ENCODE measurements at places on chromosomes 7 and 10.

DNA sequence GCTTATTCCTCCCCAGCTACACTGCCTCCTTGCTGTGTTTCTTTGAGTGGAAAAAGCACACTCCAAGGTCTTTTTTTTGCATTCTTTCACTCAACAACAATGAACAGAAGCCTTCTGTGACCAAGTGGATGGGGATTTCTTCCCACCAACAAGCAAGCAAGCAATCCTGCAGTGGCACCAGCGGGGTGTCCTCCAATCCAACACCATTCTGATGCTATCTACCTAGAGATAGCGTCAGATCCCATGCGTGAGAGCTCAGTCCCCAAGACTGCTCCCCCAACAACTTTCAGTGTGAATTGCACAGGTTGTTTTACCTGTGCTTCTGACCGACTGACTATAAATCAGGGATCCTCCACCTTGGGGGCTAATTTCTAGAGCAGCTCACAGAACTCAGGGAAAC is 311.0 kb upstream of the PODXL start:
- no peak for DNase-seq

DNA sequence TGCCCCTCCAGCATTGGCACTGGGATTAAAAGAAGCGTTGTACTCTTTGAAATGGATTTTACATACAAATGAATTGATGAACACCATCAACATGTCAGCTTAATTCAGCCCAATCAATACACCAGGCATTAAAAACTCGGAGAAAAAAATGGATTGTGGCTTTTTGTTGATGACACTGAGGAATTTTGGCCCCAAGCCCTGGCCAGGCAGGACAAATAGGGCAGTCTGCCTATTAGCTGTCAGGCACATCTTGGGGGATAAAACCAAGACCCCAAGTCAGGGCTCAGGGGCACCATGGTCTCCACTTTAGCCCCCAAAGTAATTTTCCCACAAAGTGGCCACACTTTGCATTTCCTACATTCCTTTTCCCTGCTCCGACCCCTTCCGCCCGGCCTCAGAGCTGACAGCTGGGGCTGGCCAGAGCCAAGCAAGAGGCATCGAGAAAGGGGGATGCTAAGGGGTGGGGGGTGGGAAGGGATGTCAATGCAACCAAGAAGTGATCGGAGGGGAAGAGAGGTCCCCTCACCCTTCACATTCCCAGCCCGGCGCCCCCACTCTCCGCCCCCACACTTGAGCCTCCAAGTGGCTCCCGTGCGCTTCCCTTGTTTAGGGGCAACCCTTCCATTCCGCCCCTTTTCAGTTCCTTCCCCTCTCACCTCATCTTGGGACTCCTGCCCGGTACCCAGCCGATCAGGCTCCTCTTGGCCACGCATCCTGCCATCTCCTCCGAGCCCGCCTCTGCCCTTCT is 711 bp downstream of the HIP1 start:
- DNase-seq = no peak

DNA sequence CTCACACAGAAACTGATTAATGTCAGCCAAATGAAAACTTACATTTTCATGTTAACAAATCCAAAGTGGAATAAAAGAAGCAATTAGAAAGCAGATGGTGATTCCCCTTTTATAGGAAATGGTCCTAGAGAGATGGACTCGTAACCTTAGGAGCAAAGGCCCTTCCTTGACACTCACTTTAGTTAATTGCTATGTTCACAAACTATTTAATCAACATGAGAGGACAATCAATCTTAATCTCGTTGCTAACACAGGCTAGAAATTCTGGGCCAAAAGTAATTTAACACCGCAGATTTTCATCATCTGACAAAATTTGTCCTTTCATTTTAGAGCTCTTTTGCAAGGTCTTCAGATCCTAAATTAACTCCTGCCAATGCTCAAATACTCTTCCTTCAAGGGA is 64.0 kb upstream of the DNAJB12 start:
- no peak for DNase-seq

- DNase-seq = no peak
Observed at GRCh38 chr10:68792115-68792514, 35.2 kb upstream of the STOX1 start.

DNA sequence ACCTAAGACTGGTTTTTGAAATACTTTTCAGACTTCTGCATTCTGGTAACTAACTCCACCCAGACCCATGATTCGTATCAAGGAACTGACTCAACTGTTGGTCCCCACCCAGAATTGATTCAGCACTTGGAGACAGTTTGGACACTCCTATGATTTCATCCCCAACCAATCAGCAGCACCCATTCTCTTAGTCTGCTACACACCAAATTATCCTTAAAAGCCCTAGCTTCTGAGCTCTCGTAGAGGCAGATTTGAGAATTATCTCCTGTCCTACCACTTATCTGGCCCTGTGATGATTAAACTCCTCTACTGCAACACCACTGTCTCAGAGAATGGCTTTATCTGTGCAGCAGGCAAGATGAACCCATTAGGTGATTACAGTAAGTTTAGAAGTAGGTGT is 7.7 kb upstream of the GSTO1 start:
- DNase-seq = no peak

DNA sequence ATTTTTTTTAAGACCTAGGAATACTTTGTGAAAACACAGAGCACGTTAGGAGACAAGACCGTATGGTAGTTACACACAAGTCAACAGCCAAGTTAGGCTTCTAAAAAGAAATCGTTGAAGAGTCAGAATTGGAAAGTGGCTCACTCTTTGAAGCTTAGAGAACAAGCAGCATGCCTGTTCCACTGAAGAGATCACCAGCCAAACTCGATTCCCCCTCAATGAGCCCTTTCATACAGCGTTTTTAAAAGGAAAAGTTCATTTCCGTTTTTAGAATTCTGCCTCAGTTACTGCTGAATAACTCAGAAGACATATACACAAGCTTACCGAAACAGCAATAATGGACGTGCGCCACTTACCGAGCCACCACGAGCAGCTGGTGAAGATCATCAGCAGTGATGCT is 41.0 kb downstream of the MCMBP start:
- no peak for DNase-seq

GRCh38 chr7:128939075-128939860 is 1.5 kb downstream of the IRF5 start:
- no peak for DNase-seq

- no peak for DNase-seq
Observed at GRCh38 chr10:5978230-5978489, 817 bp upstream of the IL15RA start.

DNA sequence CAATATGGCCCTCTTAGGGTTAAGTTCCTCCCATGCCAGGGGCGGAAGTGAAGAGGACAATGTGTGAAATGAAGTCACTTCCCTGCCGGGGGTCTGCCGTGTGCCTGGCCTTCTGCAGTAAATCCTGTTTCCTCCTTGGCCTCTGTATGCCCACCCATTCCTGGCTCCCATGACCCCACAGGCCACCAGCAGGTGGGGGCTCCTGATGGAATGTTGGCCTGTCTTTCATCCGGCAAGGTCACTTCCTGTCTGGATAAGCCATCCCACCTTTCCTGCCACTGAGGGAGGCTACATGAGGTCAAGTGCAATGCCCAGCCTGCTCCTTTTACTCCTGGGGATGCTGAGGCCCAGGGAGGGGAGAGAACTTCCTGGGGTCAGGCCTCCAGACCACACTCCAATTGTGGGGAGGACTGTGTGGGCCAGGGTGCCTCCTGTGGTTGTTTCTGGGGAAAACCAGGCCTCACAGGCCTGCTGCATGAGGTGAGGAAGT is 22.3 kb downstream of the PALD1 start:
- no peak for DNase-seq

- no peak for DNase-seq
Observed at GRCh38 chr7:80450621-80451308, 61.1 kb downstream of the GNAT3 start.

- no peak for DNase-seq
Observed at GRCh38 chr7:67422601-67423000, 426.0 kb downstream of the TYW1 start.

GRCh38 chr10:131571346-131571745 is 259.8 kb upstream of the TCERG1L start:
- no peak for DNase-seq

DNA sequence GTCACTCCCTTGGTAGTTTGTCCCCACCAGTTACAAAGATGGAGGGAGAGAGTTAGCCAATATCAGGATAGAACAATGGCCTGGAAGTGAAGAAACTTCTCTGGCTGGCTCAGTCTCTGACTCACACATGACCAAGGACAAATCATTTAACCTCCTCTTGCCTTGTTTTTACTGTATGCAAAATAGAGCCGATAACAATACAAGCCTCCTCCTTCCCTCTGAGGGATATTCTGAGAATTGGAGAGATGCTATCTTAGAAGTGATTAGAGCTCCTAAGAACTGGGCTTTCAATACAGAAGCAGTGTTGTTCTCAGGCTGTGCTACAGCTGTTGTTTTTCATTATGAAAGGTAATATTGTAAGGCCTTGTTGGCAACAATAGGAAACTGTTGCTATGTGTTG is 87.7 kb upstream of the EGR2 start:
- DNase-seq = no peak

- DNase-seq = no peak
Observed at GRCh38 chr7:20113427-20114027, 103.7 kb downstream of the MACC1 start.

- DNase-seq = no peak
Observed at GRCh38 chr10:1738950-1739349, 1.6 kb upstream of the ADARB2 start.

DNA sequence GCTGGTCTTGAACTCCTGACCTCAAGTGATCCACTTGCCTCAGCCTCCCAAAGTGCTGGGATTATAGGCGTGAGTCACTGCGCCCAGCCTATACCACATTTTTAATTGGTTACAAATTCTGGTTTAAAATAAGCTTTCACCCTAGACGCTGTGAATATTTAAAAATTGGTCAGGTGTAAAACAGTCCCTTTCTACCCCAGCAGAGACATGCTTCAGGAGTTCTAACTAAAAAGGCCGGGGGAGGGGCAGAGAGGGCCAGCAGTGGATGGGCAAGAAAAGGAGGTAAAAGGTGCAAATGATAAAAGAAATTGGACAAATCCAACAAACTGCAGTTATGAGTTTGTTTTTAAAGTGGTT is 70.0 kb downstream of the WAPL start:
- DNase-seq = no peak

GRCh38 chr10:31384589-31384949 is 65.6 kb downstream of the ZEB1 start:
- DNase-seq = no peak

GRCh38 chr7:121323515-121324302 is 5.1 kb upstream of the WNT16 start:
- no peak for DNase-seq

DNA sequence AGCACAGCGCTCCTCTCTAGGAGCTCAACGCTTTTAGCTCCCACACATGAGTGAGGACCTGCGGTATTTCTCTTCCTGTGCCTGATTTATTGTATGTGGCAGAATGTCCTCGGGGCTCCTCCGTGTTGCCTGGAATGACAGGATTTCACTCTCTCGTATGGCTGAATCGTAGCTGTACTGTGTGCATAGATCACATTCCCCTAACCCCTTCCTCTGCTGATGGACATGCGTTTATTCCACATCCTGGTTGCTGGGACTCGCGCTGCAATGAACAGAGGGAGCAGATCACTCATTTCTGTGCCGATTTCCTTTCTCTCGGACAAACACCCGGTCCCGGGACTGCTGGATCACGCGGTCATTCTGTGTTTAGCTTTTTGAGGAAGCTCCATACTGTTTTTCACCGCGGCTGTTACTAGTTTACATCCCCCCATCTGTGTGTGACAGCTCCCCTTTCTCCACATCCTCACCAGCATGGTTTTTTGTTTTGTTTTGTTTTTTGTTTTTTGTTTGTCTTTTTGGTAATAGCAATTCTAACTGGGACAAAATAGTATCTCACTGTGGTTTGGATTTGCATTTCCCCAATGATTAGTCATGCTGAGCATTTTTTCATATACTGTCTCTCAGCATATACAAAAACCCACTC is 76.3 kb downstream of the FOXL3 start:
- no peak for DNase-seq

GRCh38 chr7:46810986-46811385 is 770.9 kb downstream of the TNS3 start:
- DNase-seq = no peak

DNA sequence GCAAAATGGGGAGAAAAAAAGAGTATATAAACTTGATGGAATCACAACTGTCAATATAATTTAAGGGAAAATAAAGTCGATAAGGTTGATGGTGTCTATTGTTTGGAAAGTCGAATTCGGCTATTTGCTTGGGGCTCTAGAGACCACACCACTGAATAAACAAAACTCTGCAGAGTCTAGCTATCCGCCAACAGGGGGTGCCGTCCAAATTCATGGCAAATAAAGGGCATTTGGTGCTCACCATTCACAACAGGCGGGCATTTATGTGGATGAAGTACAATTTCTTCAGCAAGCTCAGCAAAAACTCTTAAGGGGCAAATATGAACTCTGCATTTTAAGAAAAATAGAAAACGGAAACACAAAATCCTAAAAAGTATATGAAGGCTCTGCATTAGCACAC is 23.3 kb downstream of the CD36 start:
- DNase-seq = no peak

- DNase-seq = no peak
Observed at GRCh38 chr10:90018819-90019218, 317.4 kb downstream of the KIF20B start.

DNA sequence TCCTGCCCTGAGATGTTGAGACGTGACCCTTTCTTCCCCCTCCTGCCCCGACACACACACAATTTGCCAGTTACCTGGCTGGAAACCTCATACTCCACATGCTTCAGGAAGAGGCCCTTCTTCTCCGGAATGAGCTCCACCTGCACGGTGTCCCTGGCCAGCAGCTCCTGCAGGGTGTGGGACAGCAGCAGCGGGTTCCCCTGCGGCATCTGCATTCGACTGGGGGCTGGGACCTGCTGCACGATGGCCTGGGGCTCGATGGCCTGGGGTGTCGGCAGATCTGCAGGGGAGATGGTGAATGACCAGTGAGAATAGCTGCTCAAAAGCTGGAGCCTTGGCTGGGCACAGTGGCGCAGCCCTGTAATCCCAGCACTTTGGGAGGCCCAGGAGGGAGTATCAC is 36.0 kb downstream of the NUDT1 start:
- no peak for DNase-seq

DNA sequence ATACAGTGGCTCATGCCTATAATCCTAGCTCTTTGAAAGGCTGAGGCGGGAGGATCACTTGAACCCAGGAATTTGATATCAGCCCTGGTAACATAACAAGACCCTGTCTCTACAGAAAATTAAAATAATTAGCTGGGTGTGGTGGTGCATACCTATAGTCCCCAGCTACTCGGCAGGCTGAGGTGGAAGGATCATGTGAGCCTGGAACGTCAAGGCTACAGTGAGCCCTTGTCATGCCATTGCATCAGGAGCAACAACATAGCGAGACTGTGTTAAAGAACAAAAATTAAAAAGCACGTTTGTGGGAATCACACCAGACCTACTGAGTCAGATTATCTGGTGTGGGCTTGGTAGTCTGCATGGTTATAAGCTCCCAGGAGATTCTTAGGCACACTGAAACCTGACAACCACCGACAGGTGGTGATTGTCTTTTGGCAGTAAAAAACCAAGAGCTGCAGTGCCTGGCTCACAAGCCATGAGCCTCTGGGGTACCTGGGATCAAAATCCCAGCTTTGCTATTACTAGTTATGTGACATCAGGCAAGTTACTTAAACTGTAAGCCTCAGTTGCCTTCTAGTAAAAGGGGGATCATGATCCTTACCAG is 146.9 kb downstream of the SND1 start:
- DNase-seq = no peak

- DNase-seq = no peak
Observed at GRCh38 chr10:70578371-70578947, 24.1 kb downstream of the PRF1 start.

GRCh38 chr7:135330088-135330487 is 96.5 kb downstream of the STRA8 start:
- DNase-seq = no peak

Data from NCI-H1105 (cell line).